Kidney epithelial cell (primary cell): ENCODE measurements at places on chromosomes 11 and 22.

DNA sequence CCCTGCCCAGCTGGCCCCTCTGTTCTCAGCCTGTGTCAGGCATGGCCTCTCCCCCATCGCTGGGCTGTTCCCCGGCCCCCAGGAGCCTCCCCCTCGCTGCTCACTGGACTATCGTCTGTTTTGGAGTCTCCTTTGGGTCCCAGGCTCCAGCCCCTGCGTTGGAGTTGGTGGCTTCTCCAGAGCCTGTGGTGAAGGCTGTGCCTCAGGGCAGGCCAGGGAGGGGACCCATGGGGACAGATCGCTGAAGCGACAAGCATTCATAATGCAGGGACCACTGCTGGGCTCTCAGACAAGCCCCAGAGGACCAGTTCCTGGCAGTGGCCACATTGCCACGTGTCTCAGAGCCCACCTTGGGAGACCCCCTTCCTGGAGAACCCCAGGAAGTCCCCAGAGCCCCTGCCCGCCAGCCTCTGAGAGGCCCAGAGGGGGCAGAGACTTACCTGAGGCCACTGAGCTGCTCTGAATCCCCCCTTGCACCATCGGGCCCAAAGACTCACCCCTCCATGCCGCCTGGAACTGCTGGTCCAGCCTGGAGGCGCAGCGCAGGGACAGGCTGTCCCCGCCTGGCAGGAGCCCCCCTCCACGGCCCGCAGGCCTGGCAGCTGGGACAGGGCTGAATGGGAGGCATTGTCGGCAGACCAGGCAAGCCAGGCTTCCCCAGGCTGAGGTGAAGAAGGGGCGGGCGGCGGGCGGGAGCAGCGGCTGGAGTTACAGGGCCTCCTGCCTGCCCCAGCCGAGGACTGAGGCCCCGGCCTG is at the start of gene CHADL:
Gene CHADL (minus strand): TSS at position 555 of the 756 bp plus-strand sequence. CDS start 50 bp downstream, at position 505.
- no peak for DNase-seq

GRCh38 chr11:31788085-31788484 is 23.0 kb downstream of the PAX6 start:
- DNase-seq = no peak

GRCh38 chr11:6876914-6877313 is 489 bp downstream of the OR10A4 start:
- DNase-seq = no peak

GRCh38 chr22:37197451-37198257 is 9.6 kb upstream of the C1QTNF6 start:
- DNase-seq = peak; percentile 71

- DNase-seq = no peak
Observed at GRCh38 chr11:111183706-111184105, 61.8 kb upstream of the POU2AF2 start.

DNA sequence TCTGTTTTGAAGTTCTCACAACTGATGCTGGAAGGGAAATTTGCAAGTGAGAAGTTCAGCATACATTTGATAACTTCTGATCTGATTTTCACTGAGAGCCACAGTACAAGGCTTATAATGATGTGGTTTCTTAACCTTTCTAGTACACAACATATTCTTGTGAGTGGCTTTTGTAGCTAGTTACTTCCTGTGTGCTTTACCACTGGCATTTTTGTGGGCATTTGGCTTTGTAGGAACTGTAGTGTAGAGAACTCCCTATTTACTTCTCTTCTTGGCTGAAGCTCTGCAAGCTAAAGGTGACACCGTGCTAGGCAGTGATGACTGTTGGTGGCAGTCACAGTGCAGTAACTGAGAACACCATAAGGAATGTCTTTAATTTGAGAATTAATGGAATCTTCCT is 14.9 kb downstream of the USP47 start:
- DNase-seq = no peak

DNA sequence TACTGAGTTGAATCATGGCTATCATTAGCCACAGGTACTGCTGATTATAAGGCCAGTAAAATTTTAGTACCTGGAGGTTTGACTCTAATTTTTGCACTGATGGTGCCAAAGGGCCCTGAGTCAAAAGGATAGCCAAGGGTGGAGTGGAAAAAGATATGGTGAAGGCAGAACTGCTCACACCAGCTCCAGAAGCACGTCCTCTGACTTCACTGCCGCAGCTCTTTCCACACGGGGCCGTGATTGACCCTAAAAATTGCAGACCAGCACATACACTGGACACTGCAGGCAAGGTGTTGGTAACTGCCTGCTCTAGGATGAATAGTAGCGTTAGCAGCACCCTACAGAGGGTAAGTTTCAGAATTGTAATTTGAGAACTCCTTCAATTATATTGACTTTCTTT is 25.4 kb upstream of the GRIK4 start:
- DNase-seq = no peak

- no peak for DNase-seq
Observed at GRCh38 chr22:29197096-29197495, 8.6 kb upstream of the EMID1 start.

DNA sequence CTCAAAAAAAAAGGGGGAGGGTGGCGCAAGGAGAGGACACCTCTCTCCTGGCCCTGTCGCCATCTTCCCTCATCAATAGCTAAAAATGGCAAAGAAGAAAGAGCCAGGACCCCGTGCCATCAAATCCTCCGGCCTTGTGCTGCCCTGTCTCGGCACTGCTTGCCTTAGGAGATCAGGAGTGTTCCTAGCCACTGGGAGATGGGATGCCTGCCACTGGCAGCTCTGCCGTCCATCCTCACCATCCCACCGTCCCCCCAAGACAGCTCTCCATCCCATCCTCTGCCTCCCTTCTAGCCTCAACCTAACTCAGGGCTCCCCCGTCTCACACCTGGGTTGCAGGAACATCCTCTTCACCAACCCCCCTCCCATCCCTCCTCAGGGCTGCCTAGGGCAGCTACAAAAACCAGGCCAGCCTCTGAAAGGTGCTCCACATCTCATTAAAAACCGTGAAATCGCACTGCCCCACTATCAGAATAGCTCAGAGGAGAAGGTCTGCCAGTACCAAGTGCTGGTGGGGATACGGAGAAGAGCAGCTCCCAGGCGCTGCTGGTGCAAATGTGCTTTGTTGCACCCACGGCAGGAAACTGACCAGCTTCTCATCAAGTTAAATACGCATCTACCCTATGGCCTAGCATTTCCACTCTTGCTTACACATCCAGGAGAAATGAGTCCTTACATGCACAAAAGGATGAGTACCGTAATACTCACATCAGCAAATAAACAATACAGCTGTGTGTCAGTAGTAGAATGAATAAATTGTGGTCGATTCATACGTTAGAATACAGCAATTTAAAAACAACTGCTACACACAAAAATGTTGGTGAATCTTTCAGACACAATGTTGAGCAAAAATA is 31.7 kb upstream of the GCAT start:
- no peak for DNase-seq

- DNase-seq = no peak
Observed at GRCh38 chr22:25563761-25564319, 635 bp upstream of the GRK3 start.

GRCh38 chr11:64814712-64815187 is 4.4 kb upstream of the MEN1 start:
- no peak for DNase-seq

GRCh38 chr11:104259121-104259610 is 95.2 kb upstream of the PDGFD start:
- DNase-seq = no peak

- DNase-seq = no peak
Observed at GRCh38 chr22:46064966-46065666, 85.2 kb upstream of the PPARA start.

DNA sequence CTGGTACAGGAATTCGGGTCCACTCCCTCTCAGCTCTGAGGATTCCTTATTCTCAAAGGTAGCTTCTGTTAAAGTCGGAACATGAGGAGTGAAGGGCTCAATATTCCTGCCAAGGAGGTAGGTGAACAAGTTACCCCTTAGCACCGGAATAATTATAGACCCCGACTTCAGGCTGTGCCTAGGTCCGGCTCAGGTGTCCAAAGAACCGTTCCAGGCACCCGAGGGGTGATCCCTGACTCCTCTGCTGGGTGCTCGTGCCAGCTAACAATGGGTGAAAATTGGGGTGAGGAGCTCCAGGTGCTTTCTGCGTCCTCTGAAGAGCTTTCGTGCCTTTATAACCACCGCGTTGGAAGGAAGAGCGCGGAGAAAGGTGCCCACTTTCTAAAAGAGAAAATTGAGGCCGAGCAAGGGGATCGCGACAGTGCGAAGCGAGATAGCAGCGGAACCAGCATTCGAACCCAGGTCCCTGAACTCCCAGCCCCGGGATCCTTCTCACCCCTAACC is 393 bp downstream of the CYB561A3 start:
- DNase-seq = no peak

DNA sequence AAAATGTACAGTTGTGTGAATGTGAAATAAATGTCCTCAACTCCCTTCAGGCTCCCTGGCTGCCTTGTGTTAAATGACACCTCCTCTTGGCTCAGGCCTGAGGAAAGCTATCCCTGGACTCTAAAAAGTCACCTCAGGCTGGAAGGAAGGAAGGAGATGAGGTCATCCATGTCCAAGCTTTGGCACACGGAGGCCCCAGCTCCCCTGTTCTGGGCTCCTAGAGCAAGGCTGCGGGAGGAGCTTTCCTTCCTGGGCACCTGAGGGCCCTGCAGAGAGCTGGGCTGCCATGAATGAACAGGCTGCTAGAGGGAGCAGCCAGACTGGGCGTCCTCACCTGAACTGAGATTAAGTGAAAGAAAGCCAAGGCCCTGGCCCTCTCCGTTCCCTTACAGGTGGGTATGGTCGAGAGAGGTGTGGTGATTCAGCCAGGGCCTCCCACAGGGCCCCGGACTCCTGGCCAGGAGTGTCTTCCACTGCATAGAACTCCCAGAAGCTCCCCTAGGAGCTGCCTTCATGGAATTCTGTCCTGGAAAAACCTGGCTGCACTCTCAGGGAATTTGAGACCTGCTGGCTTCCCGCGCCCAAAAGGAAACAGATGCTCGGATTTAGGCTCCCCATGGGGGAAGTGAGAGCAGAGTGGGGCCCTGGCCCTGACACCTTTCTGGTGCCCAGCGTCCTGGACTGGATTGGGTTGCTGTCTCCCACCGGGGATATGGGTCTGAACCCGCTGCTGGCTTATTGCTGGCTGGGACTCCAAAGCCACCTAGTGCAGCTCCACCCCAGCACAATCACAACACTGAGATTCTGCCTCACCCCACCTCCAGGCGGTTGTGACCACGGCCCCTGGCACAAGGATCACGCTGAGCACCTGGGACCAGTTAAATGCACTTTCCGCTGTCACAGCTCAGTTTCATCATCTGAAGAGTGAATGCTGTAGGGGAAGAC is 22.2 kb downstream of the MYBPC3 start:
- no peak for DNase-seq

DNA sequence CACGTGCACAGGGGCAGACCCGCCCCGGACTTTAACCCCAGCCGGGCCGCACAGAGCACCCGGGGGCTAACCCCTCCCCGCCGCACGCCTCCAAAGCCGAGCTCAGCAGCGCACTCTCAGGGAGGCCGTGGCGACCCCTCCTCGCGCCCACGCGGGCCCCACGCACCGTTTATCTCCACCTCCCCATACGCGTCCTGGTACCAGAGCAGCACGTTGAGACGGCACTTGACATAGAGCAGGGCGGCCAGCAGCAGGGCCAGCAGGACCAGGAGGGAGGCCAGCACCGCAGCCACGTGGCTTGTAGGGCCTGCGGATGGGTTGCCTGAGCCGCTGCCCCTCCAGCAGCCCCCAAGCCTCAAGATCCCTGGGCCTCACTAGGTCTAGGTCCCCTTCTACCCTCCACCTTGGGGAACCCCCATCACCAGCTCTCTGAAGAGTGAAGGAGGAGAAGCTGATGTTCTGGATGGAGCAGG is 7.1 kb downstream of the SIGIRR start:
- no peak for DNase-seq

DNA sequence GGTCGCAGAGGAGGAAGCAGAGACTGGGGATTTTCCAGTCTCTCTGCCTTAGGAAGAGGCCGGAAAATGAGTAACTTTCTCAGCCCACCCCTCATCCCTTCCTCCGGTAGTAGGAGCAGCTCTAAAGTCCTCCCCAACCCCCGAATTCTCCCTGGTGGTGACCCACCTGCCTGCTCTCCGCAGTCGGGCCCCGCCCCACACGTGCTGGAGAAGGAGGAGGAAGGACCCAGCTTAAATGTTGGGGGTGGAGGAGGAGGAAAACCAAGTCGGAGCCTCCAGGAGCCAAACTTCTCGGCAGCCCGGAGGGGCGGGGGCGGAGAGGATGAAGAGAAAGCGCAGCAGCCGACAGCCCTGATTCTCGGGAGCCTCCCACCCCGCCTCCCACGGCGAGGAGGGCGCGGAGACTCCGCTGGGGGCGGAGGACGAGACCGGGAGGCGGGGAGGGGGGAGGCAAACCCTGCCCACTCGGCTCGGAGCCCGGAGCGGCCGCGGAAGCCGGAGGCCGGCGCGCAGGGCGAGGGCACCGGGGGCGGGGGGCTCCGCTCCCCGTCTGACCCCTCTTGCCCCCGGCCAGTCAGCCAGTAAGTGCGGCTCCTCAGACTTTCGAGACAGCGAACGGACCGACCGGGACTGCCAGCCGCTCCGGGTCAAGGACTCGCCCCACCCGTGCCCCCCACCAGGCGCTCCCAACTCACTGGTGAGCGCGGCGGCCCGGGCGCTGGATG is at the start of gene TPBGL:
Gene TPBGL (plus strand): TSS at position 464 of the 725 bp plus-strand sequence. CDS start 276 bp downstream, outside the sequence.
- no peak for DNase-seq

- no peak for DNase-seq
Observed at GRCh38 chr11:65651589-65652510, 10.9 kb downstream of the RELA start.

DNA sequence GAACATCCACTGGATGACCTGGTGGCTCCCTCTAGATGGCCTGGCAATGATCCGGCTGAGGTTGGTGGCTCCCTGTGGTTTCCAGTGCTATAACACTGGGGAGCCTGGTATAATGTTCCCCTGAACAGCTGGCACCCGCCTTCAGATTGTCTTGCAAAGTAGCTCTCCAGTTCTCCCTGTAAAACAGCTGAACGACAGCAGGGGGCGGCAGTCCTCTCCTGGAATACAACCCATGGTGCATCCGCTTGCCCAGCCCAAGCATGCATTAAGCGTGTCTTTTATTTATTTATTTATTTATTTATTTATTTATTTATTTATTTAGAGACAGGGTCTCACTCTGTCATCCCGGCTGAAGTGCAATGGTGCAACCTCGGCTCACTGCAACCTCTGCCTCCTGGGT is 258.9 kb downstream of the BUD13 start:
- no peak for DNase-seq

- no peak for DNase-seq
Observed at GRCh38 chr11:129268371-129268770, 76.2 kb upstream of the ARHGAP32 start.

- no peak for DNase-seq
Observed at GRCh38 chr11:27447288-27448183, 25.1 kb downstream of the LGR4 start.

- no peak for DNase-seq
Observed at GRCh38 chr22:48871176-48871840, 956.4 kb downstream of the BRD1 start.

GRCh38 chr11:72813740-72814285 is 398 bp upstream of the ATG16L2 start:
- DNase-seq = no peak

GRCh38 chr11:69400771-69401590 is 80.5 kb upstream of the LINC01488 start:
- no peak for DNase-seq

- DNase-seq = no peak
Observed at GRCh38 chr11:2837651-2838050, 47.9 kb downstream of the CDKN1C start.

- no peak for DNase-seq
Observed at GRCh38 chr11:72576243-72576595, 98.0 kb downstream of the PDE2A start.
